ENCODE measurements at places on chromosomes 3 and 15. TPM values are rescaled to one million over a fixed set of nuclear protein-coding genes. Genes with fewer than 3 reads are reported as not detected.
A peak's percentile ranks its signal among the peaks of the same experiment; 100 is the strongest.

The MORC1 gene
- total RNA-seq, result not detected

DNA sequence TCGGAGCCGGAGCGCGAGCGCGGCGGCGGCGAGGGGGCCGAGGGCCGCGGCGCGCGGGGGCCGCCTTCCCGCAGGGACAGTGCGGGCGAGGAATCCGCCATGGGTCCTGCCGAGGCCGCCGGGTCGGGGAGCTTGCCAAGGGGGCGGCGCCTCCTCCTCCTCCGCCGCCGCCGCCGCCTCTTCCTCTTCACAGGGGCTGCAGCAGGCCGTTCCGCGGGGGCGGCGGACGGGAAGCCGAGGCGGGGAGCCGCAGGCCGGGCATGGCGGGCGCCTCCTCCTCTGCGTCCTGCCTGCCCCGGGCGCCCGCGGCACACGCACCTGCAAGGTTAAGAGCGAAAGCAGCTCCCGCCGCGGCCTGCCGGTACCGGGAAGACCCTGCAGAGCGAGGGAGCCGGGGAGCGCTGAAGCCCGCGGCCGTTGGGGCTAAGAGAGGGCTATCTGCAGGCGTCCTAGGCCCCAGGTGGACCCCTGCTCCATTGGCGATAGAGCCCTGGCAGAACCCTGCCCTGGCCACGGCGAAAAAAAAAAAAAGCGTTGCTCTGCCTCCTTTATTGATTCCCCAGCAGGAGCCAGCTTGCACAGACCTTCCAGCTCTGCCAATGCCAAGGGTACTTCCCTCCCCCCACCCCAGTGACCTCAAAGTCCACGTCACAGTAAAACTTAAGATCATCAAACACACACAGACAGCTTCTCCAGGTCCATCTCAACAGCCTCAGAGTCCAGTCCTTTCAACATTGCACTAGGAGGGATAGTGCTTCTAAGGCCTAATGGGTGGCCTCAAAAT is at the start of gene LYSMD2:
LYSMD2 (minus strand) TSS at position 134 of the 784 bp plus-strand sequence; CDS start at position 101, 33 bp downstream.
- peak; percentile 28 for DNase-seq

GRCh38 chr3:183774631-183775030 is 50.7 kb downstream of the MAP6D1 start:
- no peak for DNase-seq

The OSTN gene
- total RNA-seq, result not detected

The FILIP1L gene
- 0.05 TPM for total RNA-seq

Measured in NCI-H460 (cell line).